ENCODE measurements at places on chromosomes 3 and 15. TPM values are rescaled to one million over a fixed set of nuclear protein-coding genes. Genes with fewer than 3 reads are reported as not detected.

DNA sequence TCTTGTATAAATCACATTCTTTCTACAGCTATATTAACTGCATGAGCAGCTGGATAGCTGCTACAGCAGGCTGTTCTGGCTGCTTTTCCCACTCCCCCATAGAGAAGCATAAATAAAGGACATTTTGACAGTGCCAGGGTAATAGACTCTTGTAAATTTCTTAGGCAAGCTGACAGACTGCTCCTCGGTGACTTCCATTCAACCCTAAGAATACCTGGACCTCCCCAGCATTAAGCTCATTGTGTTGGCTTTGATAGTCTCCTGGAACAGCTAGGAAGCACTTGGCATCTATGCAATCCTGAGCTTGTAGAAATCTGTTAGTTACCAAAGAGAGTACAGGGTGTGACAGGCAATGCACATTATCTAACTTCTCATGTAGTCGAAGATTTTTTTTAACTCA is 475.4 kb downstream of the AGBL1 start:
- no peak for DNase-seq

GRCh38 chr3:152405915-152406802 is 137.4 kb downstream of the MBNL1 start:
- peak; percentile 98 for DNase-seq

Gene IL17RC
- total RNA-seq, result 42.8 TPM

- DNase-seq, result no peak
Observed at GRCh38 chr3:97235611-97236315, 421.4 kb downstream of the EPHA6 start.

DNA sequence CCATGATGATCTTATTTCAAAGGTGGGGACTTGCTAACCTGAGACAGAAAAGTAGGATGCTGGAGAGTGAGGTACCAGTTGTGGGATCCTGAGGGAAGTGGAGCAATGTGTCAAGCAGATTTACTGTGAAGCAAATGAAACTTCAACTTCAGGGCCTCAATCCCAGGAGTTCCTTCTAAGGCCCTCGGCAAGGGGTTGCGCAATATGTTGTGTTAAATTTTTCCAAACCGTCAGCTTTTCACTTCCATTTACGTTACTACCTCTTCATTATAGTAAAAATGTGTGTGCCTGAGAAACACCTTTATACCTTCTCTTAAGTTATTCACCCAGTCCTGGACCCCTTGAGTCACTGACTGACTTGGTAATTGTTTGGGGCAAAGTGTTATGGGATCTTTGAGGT is 42.5 kb upstream of the KCNH8 start:
- DNase-seq, result no peak

- DNase-seq, result peak; percentile 43
Observed at GRCh38 chr3:185824051-185825005, 514 bp downstream of the IGF2BP2 start.

DNA sequence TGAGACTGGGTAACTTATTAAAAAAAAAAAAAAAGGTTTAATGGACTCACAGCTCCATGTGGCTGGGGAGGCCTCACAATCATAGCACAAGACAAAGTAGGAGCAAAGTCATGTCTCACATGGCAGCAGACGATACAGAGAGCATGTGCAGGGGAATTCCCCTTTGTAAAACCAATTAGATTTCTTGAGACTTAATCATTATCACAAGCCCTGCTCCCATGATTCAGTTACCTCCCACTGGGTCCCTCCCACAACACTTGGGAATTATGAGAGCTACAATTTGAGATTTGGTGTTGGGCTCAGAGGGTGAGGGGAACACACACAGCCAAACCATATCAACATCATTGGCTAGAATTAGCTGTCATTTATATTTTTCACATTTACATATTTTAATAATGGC is 221.0 kb downstream of the RSRC1 start:
- peak; percentile 4 for DNase-seq

DNA sequence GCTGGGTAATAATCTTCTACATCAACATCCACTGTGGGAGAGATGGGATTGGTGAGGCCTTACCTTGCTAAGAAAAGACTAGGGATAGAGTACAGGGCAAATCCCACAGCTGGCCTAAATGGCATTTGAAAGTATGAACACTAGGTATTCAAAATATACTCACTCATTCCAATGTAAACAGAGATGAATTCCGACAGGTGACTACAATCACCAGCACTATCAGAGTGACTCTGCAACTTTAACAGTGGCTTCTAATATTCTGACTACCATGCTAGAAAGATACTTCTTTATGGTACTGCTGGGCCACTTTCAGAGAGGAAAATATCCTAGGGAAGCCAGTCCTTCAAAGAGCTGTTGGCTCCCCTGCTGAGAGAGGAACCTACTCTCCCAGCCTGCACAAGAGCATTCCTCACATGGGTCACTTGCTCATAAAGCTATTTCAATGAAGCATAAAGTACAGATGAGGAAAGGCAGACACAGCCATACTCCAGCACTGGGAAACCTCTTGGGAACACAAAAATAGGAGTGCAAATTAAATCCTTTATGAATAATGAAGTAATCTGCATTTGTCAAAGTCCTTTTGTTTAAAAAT is 21.5 kb upstream of the MAN2C1 start:
- DNase-seq, result no peak

GRCh38 chr3:82628385-82629014 is 867.1 kb upstream of the GBE1 start:
- no peak for DNase-seq

GRCh38 chr15:81418891-81419290 is 44.9 kb upstream of the TMC3 start:
- DNase-seq, result no peak

DNA sequence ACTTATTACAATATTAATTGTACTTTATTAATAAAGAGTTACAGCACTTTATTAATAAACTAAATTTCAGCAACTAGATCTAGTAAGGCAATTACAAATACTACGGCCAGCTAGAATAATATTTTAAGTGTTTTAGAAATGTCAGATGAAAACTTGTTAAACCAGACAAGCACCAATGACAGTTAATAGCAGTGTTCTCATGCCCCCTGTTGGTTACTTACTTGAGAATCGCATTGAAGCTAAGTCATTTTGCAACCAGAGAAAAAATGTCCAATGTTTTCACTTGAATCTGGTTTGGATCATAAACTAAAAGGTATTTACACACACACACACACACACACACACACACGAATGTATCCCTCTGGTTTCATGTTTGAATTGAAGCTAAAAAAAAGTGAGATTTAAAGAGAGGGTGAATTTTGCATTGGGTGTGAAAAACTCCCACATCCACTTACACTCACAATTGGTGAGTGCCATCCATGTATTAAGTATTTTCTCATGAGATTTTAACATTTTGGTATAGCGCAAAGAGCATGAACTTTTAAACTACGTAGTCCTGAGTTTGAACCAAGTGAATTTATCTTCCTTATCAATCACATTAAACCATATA is 347.7 kb downstream of the ZBBX start:
- DNase-seq, result peak; percentile 45

DNA sequence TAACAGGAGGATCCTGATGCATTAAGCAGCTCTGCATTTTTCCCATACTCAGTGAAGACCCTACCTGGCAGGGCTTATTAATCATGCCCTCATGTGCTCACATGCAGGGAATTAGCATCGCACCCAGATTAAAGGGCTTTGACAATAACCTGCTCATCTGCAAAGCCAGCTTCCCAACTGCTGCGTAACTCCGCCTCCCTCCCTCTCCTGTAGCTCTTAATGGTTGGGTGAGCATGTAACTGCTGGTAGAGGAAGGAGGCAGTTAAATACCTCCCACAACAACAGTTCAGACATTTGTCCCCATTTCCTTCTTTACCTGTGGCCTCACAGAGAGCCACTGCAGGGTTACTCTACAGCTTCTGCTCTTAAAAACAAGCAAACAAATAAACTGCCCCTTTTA is 203.6 kb upstream of the WNT5A start:
- no peak for DNase-seq

- DNase-seq, result peak; percentile 46
Observed at GRCh38 chr3:138862924-138863775, 28.4 kb upstream of the PIK3CB start.

All from fibroblast of villous mesenchyme (primary cell).